ENCODE measurements at places on chromosomes 2 and 18.

DNA sequence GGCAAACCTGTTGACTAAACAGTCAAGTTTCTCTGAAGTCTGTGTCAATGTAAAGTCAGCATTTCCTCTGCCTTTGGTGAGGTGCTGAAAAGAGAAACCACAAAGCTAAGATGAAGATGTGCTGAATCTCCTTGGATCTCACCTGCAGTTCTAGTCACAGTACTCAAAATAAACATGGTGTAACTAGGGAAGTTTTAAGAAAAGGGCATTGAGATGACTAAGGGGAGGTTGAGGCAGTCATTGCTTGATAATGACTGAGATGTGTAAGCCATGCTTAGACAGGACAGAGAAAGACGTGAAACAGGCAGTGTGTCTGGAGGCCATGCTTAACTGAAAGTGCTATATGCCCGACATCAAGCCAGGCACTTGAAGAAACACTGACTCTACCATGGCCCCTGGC lies 1010.0 kb upstream of the CELF4 start:
- DNase-seq, result no peak

- DNase-seq, result no peak
These were observed 2.0 kb downstream of the LYPD6B start for GRCh38 chr2:149040451-149040850.

DNA sequence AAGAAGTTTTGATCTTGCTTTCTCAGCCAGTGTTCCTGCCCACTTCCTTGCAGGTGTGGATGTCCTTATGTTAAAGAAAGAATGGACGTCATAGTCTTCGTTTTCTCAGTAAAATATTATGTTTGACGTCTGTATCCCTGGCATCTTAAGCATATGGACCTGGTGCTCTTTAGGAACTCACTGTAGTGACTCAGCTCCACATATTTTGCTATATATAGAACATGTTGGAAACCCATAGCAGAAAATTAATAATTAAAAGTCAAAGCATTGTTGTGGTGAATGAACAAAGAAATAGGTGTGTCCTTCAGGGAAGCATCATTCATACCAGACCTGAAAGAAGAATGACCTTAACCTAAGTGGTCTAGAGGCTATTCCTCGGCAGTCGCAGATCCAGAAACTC lies 196.1 kb downstream of the MCFD2 start:
- no peak for DNase-seq

- no peak for DNase-seq
These were observed 195.1 kb downstream of the KCNE4 start for GRCh38 chr2:223247136-223247535.

GRCh38 chr18:8081267-8081666 lies 514.2 kb downstream of the PTPRM start:
- no peak for DNase-seq

GRCh38 chr2:22795287-22795866 lies 589.6 kb upstream of the KLHL29 start:
- DNase-seq, result no peak

DNA sequence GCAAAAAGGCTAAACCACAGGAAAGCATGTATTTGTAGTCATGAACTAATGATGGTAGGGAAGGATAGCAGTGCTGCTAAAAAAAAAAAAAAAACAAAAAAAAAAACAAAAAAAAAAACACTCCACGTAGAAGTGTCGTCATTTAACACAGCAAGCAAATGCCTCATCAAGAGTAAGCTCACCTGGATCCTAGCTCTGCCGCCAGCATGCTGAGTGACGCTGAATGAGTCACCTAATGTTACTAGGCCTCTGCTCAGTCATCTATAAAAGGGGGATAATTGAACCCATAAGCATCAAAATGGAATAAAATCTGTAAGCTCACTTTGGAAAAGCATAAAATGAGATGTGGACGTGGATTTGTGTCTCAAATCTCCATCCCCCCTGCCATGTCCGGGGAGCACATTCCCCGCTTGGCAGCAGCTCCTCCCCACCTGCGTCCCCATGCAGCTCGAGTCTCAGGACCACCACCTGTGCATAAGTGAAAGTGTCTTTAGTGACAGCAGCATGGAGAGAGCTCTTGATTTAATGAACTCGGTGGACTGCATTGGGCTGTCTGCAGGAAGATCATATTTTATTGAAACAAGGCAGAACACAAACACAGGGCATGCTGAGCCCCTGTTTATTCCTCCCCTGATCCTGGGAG lies 427.5 kb downstream of the LRATD1 start:
- DNase-seq, result no peak
